ENCODE measurements at places on chromosomes 2 and 18.

GRCh38 chr2:31931916-31932315 is 78.9 kb downstream of the MEMO1 start:
- H3K4me3 ChIP-seq = no peak overlapping the region
- DNase-seq = no peak
- H3K36me3 ChIP-seq = peaks cover 5% of the 10 kb centered on the region
- H3K27me3 ChIP-seq = no peaks in the 10 kb centered on the region

DNA sequence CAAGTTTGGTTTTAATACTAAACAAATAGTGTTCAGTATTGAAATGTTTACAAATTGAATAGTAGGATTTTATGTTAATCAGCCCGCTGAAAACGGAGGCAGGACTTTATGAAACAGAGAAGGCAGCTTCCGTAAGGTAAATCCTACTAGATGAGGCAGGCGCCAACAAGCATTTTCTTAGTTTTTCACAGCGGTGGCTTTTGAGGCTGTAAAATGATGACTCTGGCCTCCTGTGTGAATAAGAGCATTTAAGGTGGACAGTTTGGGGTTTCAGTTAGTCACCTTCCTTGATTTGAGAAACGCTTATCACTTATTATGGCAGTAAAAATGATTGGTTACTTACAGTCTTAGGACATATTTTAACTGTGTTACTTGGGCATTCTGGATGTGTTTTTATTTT is 212.9 kb downstream of the PTGR3 start:
- H3K27ac ChIP-seq = no peak overlapping the region
- no peak for DNase-seq
- no peaks in the 10 kb centered on the region for H3K27me3 ChIP-seq
- peaks cover 22% of the 10 kb centered on the region for H3K4me1 ChIP-seq

GRCh38 chr2:174786066-174786725 is 21.9 kb upstream of the CHRNA1 start:
- H3K27ac ChIP-seq = no peak overlapping the region
- peaks cover 23% of the 10 kb centered on the region for H3K4me1 ChIP-seq
- no peaks in the 10 kb centered on the region for H3K36me3 ChIP-seq
- H3K4me3 ChIP-seq = no peak overlapping the region
- H3K27me3 ChIP-seq = no peaks in the 10 kb centered on the region
- DNase-seq = no peak

DNA sequence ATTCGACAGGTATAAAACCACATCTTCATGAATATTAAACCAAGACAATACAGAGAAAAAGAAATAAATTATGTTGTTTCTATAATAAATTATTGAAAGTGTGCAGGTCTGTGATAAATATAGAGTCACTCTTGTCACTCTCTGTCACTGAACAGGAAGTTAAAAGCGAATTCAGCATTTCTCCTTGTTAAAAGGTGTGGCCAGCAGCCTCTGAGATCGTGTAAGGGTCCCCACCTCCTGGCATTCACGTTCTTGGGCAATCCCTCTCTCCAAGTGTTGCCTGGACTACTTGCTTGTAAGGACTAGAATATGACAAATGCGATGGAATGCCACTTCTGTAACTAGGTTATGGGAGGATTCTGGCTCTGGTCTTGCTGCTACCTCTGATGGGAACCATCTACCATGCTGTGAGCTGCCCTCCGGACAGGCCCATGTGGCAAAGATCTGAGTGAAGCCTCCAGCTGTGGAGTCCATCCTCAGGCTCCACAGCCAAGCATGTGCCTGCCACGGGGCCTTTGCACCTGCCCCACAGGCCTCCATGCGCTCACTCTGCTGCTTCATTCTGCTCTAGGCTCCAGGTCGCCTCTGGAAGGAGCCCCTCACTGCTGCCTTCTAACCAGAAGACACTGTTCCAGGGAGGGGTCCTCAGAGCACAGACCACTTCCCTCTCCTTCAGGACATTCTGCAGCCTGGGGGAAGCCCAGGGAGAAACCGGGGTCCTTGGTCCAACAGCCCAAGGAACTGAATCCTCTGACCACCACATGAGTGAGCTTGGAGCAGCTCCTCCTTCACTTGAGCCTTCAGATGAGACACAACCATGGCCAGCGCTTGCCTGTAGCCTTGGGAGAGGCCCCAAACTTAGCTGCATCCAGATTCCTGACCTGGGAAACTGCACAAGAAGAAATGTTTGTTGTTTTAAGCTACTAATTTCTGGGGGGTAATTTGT is 202.9 kb upstream of the HDAC4 start:
- no peaks in the 10 kb centered on the region for H3K36me3 ChIP-seq
- H3K4me1 ChIP-seq = no peaks in the 10 kb centered on the region
- H3K4me3 ChIP-seq = no peak overlapping the region
- peaks cover 14% of the 10 kb centered on the region for H3K27me3 ChIP-seq
- no peak for DNase-seq

Data from activated naive CD8-positive, alpha-beta T cell treated with anti-CD3 and anti-CD28 coated beads for 36 hours (primary cell).